Right renal cortex interstitium (tissue), 3 donors: ENCODE measurements at places on chromosomes 1 and 21. TPM values are rescaled to one million over a fixed set of nuclear protein-coding genes. Genes with fewer than 3 reads are reported as not detected.

The KRTAP10-2 gene
- not detected for polyA plus RNA-seq

The CYP4Z1 gene
- 0.15 TPM for polyA plus RNA-seq

- no peak for DNase-seq
Measured at GRCh38 chr1:85146972-85147359, 53.9 kb downstream of the SYDE2 start.

- DNase-seq, result no peak
Measured at GRCh38 chr1:79539001-79539400, 532.5 kb upstream of the ADGRL4 start.

The AKT3 gene
- polyA plus RNA-seq, result 29.5 TPM

DNA sequence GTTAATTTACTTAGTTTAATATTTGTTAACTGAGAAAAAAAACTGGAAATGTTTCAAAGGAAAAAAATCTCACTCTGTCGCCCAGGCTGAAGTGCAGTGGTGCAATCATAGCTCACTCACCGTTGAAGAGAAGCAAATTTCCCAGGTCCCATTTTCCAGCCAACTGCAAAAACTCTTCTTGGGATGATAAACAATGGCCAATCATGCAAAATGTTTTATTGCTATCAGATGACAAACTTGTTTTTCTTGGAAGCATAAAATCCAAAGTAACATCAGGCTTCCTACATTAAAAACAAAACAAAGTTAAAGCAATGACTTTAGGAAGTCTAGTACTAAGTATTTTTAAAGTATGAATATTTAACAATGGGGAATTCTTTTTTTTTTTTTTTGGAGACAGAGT is 84.9 kb downstream of the LYST start:
- no peak for DNase-seq

The CFHR3 gene
- 0.17 TPM for polyA plus RNA-seq

- DNase-seq, result no peak
Measured at GRCh38 chr1:204927673-204928641, 57.3 kb downstream of the NFASC start.

The GUCA2A gene
- polyA plus RNA-seq, result not detected

- DNase-seq, result no peak
Measured at GRCh38 chr1:39877231-39877778, 6.0 kb downstream of the TRIT1 start.

DNA sequence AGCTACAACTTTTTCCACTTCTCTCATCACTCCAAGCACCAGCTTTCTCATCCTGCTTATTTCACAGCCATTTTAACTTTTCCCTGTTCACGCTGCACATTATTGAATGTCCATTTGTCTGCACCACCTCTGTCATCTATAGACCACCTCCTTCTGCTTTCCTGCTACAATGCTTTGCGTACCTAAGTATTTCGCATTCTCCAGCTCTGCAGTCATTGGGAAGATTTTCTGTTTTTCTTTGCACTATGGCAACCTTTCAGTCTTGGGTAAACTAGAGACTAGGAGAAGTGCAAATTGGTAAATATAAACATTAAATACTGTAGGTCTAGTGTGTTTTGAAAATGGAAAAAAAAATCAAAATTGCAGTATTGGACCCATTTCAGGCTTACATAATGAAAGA is 835 bp downstream of the CCDC30 start:
- DNase-seq, result no peak

- DNase-seq, result no peak
Measured at GRCh38 chr1:172427191-172427590, 6.7 kb downstream of the C1orf105 start.

The SLC41A1 gene
- 34.3 TPM for polyA plus RNA-seq

GRCh38 chr1:87213135-87213515 is 115.6 kb upstream of the LMO4 start:
- DNase-seq, result no peak

The SELENBP1 gene
- 56.2 TPM for polyA plus RNA-seq

- no peak for DNase-seq
Measured at GRCh38 chr1:85504417-85504816, 39.5 kb upstream of the DDAH1 start.

The GBP7 gene
- 0.14 TPM for polyA plus RNA-seq

GRCh38 chr1:192602757-192603156 is 27.2 kb downstream of the RGS1 start:
- DNase-seq, result no peak

DNA sequence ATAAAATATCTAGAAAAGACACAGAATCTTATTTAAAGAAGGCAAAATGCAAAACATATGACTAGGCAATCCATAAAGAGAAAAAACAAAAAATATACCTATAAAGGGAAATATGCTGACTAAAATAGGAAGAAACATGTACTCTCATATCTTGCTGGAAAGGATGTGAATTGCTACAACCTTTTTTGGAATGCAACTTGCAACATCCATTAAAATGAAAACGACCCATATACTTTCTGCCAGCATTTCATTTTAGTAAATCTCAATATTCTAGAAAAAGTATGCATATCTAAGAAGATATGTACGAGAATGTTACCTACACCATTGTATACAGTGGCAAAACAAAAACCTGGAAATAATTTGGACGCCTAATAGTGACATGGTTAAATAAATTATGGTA is 56.6 kb downstream of the EDEM3 start:
- DNase-seq, result no peak

DNA sequence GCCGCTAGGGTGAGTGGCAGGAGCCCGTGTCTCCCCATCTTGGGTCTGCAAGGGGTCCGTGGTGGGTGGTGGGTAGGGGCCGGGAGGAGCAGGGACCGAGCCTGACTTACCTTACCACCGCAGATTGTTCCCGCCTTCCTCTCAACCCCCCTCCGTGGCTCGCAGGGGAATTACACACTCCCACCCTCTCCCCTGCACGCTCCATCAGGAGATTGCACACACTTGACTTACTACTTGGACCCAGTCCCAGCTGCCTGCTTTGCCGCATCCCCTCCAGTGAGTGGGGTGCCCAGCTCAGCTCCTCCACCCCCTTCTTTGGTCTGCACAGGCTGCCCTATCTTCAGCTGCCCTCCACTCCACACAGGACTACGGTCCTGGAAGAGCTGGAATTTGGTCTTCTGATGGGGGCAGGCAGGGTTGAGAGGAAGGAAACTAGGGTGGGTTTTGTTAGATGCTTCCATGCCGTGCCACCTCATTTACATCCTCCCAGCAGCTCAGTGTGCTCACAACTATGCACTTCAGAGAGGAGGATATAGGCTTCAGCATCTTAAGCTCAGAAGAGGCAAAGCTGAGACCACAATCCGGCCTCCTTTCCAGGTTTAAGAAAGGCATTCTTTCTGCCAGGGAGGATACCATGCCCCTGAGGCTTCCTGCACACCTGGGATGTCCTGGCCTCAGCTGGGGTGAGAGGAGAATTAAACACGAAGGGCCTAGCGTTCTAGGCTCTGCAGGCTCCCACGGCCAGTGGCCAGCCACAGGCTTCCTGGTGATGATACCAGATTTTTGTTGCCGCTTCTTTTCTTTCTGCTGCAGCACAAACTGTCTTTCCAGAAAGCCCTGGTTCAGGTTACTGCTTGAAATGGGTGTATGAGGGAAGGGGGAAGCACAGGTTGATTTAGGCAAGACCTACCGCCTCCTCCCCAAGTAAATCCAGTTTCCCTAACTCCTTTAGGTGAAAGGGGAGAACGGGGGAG is 2.3 kb downstream of the KCNC4 start:
- DNase-seq, result no peak

GRCh38 chr21:41741253-41742072 is 25.4 kb downstream of the RIPK4 start:
- no peak for DNase-seq

- no peak for DNase-seq
Measured at GRCh38 chr1:2108213-2108876, 58.1 kb downstream of the PRKCZ start.

GRCh38 chr1:108045460-108045859 is 80.5 kb upstream of the VAV3 start:
- no peak for DNase-seq

DNA sequence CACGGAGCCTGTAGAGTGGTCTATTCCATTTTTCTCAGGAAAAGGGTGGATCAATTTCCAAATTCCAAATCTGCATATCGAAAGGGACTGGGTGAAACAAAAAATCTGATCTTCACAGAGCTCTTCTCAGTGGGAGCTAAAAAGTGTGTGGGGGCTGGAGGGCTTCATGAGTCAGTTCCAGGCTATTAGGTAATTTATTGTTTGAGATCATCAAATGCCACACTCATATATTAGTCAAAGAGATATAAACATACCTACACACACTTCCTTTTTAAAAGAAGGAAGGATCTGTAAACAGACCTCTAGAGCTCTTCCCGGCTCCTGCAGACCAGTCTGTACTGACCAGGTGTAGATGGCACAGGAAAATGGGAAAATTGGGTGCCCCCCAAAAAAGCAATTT is 175.4 kb downstream of the ZBTB18 start:
- no peak for DNase-seq

- DNase-seq, result no peak
Measured at GRCh38 chr1:67299296-67299695, 8.4 kb upstream of the IL12RB2 start.

The ETV3L gene
- not detected for polyA plus RNA-seq

DNA sequence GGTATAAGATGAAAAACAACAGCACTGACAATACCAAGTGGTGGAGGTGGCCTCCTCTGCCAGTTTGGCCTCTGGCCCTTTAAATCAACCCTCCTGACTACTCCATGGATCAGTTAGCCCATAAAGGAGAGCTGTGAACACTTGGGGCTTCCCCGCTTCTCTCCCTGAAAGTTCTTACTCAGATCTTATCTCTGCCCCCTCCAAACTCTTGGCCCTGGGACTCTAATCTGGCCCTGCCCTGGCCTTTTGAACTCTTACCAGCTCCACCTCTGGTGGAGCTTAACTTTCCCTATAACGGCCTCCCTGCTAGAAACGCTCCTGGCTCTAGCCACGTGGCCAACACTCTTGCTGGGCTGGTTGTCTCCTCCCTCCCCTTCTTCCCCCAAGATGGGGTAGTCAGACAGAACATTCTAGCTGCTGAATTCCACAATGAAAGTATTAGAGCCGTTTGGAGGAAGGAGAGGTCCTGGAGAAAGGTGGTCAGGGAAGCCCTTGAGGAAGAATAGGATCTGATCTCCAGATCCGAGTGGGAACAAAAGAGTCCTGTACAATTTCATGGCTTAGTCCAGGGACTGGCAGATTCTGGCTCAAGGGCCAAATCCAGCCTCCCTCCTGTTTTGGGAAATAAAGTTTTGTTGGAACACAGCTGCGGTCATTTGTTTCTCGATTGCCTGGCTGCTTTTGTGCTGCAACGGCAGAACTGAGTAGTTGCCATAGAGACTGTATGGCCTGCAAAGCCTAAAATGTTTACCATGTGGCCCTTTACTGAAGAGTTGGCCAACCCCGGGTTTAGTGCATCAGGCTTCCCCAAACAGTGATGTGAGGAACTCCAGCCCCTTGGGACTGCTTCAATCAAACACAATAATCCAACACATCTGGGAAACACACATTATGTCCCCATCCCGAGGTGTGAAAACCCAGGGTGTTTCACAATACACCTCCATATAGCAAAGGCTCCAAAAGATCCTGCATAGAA is 9.5 kb upstream of the PIGR start:
- no peak for DNase-seq

The PRRC2C gene
- 139 TPM for polyA plus RNA-seq

DNA sequence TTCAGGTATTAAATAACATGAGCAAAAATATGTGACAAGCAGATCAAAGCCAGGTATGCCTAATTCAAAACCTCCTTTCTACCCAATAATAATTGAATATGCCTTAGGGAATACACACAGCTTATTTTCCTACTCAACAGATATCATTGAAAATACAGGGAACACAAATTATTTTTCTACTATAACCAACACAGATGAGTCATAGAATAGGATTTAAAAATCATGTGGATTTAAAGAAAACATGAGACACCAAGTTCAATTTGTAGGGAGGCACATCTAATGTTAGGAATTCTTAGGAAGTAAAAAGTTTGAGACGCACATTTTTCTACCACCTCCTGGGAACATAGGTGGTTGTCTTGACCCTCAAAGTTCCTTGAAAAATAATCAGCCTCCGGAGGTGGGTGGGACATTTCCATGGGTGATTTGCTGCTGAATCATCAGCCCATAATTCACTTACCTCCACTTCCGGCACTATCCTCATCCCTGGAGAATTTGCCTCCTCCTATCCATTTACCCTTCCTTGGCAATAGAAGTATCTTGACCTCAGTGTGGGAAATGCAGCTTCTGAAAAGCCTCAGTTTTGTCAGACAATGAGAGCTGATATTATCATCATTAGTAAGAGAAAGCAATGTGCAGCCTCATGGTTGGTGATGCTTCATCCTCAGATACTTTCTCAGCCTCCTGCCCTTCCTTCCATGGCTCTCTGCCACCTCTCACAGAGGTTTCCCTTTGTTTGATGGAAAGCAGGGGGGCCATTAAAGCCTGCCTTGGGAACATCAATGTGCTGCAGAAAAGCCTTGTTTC is 33.5 kb upstream of the RGS4 start:
- DNase-seq, result no peak

The CD48 gene
- polyA plus RNA-seq, result 2.2 TPM

The HTR6 gene
- 1.4 TPM for polyA plus RNA-seq

GRCh38 chr1:41618066-41618825 is 133.8 kb upstream of the EDN2 start:
- DNase-seq, result no peak

The IGSF21 gene
- 0.32 TPM for polyA plus RNA-seq

The ZNF683 gene
- not detected for polyA plus RNA-seq

- DNase-seq, result peak; percentile 27
Measured at GRCh38 chr1:178781533-178782330, 56.7 kb downstream of the RALGPS2 start.

- no peak for DNase-seq
Measured at GRCh38 chr1:145993618-145994390, 2.6 kb downstream of the TXNIP start.

The TAS1R1 gene
- 0.08 TPM for polyA plus RNA-seq

The SMCP gene
- not detected for polyA plus RNA-seq

DNA sequence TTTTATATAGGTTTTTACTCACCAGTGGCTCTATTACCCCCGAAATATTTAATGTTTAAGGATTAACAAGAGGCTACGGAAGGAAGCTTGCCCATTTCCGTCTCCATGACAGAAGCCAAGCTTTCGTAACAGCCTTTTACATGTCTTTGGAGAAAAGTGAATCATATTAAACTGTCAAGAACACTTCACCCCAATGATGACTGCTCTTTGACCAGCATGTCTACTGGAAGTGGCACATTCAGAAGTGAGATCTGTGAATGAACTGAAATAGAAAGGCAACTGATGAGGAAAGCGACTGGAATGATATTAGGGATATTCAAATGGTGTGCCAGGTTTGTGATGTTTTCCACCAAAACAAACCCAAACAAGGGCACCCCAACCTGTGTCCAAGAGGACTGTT is 8.5 kb upstream of the PRDM15 start:
- DNase-seq, result no peak

DNA sequence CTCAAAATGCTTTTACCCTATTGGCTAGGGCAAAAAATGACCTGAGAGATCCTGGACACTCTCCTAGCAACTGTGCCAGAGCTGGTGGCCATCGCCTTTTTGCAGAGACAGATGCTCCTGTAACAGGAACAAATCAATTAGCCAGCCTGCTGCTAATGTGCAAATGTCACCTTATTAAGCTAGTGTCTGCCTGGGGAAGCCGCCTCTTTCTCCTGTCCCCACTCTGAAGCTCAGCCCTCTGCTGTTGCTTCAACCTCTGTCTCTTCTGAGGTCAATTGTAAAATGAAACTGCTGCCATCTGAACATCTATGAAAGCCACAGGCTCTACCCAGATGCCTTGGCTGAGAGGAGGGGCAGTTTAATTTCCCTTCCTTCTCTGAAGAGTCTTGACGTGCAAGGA is 85.5 kb upstream of the CACNA1E start:
- no peak for DNase-seq

The PTCH2 gene
- 2.9 TPM for polyA plus RNA-seq

The VWA5B1 gene
- polyA plus RNA-seq, result 0.65 TPM

- no peak for DNase-seq
Measured at GRCh38 chr1:66788231-66788939, 12.7 kb downstream of the INSL5 start.

GRCh38 chr1:167428395-167428794 is 89.9 kb downstream of the CD247 start:
- DNase-seq, result no peak
